Fibroblast of villous mesenchyme (primary cell): ENCODE measurements at places on chromosomes 5 and 9.

GRCh38 chr5:43065387-43065947 is 25.3 kb upstream of the ANXA2R start:
- DNase-seq = peak; percentile 71

GRCh38 chr9:93082841-93083411 is 13.1 kb upstream of the CARD19 start:
- DNase-seq = no peak

DNA sequence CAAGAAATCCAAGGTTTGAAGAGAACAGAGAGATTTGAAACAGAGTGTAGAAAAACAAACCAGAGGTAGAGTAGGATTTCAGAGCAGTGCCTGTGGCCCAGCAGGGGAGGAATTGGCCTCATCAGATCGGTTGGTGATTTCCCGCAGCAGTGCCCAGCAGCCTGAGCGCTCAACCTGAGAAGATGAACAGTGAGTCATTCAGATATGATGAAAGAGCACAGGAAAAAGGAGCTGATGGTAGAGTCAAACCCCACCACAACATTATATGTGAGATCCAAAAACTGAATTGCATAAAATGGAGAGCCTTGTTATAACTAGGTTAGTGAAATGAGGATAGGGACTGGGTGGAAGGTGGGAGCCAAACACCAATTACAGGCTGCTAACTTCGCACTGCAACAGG is 248.9 kb downstream of the PIK3R1 start:
- peak; percentile 19 for DNase-seq

DNA sequence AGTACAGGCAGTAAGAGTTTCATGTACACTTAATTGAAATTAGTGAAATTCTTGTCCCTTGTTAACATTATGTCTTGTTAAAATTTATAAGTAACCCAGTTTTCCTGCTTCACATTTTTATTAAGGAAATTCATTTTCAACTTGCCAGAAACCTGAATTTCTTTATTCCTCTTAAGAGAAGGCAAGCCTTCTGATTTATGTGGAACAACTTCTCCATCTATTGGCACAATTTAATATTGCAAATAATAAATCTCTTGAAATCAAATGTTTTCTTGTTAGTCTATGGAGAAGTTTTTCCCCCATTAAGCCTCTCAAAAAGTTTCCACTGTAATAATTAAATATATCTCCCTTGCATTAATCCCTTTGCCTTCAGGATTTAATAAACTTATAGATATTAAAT is 33.8 kb upstream of the ACO1 start:
- peak; percentile 36 for DNase-seq

- no peak for DNase-seq
Observed at GRCh38 chr5:137461391-137462264, 37.5 kb downstream of the SPOCK1 start.

GRCh38 chr9:19781240-19781639 is 7.6 kb downstream of the SLC24A2 start:
- no peak for DNase-seq

DNA sequence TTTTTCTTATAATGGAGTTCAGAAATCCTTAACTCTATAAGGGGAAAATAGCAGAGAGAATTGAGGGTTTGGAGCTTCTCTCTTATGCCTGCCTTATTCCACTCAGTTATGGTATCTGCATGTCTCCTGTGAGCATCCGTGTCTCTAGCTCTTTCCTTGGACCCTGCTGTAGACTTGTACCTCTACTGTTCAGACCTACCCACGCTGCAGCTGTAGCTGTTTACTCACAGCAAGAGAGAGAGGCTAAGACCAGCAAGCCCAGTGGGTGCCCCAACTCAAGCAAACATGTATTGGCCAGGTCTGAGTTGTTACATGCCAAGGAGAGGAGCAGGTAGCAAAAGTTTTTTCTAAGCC is 7.1 kb upstream of the PCSK1 start:
- no peak for DNase-seq

DNA sequence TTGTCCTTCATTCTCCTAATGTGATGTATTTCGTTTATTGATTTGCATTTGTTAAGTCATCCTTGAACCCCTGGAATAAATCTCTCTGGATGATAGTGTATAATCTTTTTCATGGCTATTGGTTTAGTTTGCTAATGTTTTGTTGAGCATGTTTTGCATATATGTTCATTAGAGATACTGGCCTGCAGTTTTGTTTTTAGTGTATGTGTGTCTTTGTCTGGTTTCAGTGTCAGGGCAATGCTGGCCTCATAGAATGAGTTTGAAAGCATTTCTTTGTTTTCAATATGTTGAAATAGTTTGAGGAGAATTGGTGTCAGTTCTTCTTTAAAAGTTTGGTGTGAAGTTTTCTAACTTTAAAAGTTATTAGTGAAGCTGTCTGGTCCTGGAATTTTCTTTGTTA is 149.6 kb upstream of the ATP10B start:
- no peak for DNase-seq

GRCh38 chr5:129963359-129963758 is 59.1 kb downstream of the CHSY3 start:
- peak; percentile 83 for DNase-seq

DNA sequence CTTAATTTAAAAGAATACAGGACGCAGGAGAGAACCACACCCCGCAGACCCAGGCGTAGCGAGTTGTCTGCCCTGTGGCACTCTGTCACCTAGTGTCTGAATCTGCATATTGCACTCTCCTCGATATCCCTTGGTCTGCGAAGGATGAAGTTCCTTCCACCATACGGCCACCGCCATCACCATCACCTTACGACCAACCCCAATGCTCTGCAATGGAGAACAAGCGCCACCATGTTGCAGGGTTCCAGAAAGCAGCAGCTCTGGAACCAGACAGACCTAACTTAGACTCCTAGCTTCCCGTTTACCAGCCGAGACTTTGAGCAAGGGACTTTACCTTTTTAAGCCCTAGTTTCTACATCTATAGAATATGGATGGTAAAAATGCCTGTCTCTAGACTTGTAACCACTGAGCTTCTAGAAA is 77.4 kb upstream of the DMRT1 start:
- peak; percentile 77 for DNase-seq
